ENCODE measurements at places on chromosomes 5 and 9.

DNA sequence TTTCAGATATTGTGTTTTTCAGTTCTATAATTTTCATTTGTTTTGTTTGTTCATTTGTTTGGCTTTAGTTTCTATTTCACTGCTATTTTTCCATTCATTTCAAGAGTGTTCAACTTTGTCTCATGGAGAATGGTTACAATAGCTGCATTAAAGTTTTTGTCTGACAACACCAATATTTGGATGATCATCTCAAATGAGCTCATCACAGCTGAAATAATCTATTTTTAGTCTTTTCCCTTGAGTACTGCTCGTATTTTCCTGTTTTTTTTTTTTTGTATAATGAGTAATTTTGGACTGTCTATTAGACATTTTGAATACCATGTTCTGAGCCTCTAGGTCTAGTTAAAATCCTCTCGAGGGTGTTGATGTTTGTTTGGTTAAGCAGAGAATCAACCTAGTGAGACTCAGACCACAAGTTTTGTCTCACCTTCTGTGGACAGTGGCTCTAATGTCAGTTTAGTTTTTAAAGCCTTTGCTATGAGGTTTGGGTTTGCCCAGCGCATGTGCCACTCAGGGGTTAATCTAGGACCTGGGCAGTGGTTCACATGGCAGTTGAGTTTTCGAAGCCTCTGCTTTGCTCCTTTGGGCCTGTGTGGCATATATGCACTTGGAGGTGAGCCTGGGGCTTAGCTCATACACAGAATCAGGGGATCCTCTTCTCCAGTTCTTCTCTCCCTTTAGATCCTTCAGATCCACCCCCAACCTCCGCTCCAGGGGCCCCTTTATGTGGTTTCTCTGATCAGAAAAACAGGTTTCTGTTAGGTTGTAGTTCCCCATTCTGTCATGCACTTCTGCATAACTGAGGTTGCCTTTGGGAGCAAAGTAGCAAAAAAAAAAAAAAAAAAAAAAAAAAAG, 79.8 kb downstream of the ARSB start:
- no peak for DNase-seq

- no peak for DNase-seq
These were observed 14.0 kb upstream of the GLRX start for GRCh38 chr5:95836544-95836943.

DNA sequence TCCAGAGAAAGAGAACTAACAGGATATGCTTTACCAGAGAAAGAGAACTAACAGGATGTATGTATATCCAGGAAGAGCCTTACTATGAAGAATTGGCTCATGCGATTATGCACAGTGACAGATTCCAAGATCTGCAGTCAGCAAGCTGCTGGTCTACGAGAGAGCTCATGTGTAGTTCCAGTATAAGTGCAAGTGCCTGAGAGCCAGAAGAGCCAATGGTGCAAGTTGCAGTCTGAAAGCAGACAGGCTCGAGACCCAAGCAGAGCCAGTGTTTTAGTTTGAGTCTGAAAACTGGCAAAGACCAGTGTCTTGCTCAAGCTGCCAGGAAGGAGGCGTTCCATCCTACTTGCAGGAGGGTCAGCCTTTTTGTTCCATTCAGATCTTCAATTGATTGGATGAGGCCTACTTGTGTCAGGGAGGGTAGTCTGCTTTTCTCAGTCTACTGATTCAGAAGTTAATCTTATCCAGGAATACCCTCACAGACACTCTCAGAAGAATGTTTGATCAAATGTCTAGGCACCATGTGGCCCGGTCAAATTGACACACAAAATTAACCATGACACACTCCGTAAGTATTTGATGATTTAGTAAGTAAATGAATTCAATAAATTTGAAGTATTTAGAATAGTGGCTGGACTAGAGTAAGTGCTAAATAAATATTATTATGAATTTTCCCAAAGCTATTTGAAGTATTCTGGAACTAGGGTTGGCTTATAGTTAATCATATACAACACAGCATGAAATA, 372.1 kb upstream of the SGCD start:
- DNase-seq, result no peak

- DNase-seq, result no peak
These were observed 2.8 kb downstream of the PURA start for GRCh38 chr5:140116716-140117115.

- no peak for DNase-seq
These were observed 78.8 kb upstream of the GRHPR start for GRCh38 chr9:37343724-37344123.

GRCh38 chr5:169081000-169081724, 219.8 kb downstream of the SLIT3 start:
- DNase-seq, result no peak

- DNase-seq, result no peak
These were observed 2.5 kb downstream of the FST start for GRCh38 chr5:53482717-53483638.

GRCh38 chr9:68625559-68625958, 79.5 kb upstream of the PIP5K1B start:
- DNase-seq, result no peak

DNA sequence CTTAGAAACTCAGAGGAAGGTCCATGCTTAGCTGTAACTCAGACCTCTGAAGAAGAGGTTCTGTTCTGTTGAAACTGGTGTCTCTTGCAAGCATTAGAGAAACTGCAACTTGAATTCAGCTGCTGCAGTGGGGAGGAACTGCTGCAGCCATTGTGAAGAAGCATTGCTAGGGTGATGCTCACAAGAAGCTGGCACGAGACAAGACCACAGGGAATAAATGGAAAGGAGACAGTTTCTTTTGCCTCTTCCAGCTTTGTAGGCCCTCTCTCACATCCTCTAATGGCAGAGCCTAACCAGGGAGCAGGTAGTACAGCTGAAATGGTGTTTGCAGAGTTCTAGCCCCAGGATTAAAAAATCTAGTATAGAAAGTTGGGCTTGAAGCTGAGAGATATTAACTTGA, 148.0 kb upstream of the DMAC1 start:
- no peak for DNase-seq

DNA sequence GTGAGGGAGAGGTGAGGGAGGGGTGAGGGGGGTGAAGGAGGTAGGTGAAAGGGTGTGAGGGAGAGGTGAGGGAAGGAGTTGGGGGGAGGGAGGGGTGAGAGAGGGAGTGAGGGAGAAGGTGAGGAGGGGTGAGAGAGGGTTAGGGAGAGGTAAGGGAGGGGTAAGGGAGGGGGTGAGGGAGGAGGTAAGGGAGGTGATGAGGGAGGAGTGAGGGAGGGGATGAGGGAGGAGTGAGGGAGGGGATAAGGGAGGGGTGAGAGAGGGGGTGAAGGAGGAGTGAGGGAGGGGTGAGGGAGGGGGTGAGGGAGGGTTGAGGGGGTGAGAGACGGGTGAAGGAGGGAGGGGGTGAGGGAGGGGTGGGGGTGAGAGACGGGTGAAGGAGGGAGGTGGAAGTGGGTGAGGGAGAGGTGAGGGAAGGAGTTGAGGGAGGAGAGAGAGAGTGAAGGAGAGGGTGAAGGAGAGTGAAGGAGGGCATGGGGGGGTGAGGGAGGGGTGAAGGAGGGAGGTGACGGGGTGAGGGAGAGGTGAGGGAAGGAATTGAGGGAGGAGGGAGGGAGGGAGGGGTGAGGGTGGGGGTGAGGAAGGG, 18.5 kb downstream of the NINJ1 start:
- DNase-seq, result no peak

DNA sequence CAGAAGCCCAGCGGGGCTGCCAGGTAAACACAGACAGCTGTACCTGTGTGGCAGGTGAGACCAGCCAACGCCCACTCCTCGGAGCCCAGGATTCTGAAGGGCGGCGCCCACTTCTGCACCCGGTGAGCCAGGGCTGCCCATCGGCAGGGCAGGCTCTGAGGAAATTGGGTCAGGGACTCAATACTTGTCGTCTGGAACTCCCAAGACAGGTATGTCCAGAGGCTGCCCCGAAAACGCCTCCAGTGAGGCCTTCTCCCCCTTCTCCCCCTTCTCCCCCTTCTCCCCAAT, 19.8 kb downstream of the GLT6D1 start:
- no peak for DNase-seq

DNA sequence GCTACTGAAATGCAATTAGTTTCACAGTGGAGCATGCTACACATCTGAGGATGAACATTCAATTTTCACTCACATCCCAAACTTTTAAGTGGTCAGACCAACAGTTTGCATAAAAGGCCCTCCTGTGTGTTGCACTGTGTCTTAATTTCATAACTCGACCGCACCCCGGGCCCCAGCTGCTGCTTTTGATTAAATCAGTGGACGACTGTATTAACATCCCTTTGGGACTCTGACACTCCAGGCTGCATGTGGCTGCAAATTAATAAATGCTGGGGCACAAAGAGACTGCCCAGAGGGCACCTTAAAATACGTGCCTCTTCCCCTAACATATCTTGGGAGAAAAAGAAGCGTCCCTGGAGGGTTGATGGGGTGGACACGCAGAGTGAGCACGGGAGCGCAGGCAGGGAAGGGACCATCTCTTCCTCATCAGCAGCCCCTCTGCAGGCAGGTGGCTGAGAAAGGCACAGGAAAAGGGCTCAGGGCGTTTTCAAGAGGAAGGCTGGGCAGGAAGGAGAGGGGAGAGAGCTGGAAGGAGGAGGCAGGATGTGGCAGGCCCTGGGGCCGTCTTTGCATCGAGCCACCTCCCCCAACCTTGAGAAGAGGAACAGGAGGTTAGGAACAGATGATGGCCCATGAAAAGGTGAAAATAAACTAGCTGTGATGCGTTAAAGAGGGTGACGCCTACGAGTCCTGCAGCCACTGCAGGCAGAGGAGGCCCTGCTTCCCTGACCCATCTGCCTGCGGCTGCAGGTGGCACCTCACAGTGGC, 18.6 kb downstream of the MED10 start:
- DNase-seq, result no peak

DNA sequence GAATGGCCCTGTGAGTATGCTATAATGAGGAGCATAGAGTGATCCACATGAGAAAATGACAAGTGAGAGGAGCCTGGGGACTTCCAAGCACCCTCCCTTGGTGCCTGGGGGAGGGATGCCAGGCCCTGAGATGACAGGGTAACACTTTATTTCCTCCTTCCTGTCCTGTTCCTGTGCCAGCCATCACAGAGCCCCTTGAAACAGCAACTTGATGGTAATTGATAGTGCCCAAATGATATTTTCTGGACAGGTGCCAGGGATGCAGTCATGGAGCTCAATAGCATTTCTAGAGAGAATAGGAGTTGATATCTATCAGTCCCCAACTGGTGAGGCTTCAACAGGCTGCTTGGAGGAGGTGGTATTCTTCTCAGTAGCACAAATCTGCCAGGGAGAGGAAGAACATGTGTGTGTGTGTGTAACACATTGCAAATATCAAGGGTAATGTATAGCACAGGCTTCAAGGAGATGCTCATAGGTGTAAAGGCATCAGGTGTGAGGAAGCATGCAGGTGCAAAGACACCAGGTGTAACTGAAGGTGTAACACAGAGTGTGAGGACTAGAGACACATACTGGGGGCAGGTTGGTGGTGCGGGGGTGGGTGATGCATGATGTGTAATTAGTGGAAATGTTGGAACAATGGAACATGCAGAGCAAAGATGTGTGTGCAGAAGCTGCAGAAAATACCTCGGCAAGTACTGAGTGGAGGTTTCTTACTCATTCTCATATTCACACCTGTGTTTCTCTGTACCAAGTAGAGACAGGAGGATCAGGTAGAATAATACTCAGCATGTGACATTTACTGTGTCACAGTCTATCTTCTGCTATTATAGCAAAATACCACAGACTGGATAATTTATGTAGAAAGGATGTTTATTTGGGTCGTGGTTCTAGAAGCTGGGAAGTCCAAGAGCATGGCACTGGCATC, 18.1 kb upstream of the WWC1 start:
- DNase-seq, result no peak

- DNase-seq, result no peak
These were observed 123.6 kb upstream of the CCNH start for GRCh38 chr5:87536365-87536764.

Measured in NCI-H1930 (cell line).